ENCODE measurements at places on chromosomes 2 and 18.
A peak's percentile ranks its signal among the peaks of the same experiment; 100 is the strongest.

GRCh38 chr2:11420190-11420589 lies 45.8 kb downstream of the E2F6 start:
- DNase-seq, result peak; percentile 30

GRCh38 chr2:179749210-179749609 lies 112.2 kb downstream of the ZNF385B start:
- DNase-seq, result peak; percentile 86

- DNase-seq, result no peak
Measured at GRCh38 chr2:240553956-240554480, 3.8 kb downstream of the ANKMY1 start.

- no peak for DNase-seq
Measured at GRCh38 chr2:134035605-134036370, 218.1 kb upstream of the MGAT5 start.

DNA sequence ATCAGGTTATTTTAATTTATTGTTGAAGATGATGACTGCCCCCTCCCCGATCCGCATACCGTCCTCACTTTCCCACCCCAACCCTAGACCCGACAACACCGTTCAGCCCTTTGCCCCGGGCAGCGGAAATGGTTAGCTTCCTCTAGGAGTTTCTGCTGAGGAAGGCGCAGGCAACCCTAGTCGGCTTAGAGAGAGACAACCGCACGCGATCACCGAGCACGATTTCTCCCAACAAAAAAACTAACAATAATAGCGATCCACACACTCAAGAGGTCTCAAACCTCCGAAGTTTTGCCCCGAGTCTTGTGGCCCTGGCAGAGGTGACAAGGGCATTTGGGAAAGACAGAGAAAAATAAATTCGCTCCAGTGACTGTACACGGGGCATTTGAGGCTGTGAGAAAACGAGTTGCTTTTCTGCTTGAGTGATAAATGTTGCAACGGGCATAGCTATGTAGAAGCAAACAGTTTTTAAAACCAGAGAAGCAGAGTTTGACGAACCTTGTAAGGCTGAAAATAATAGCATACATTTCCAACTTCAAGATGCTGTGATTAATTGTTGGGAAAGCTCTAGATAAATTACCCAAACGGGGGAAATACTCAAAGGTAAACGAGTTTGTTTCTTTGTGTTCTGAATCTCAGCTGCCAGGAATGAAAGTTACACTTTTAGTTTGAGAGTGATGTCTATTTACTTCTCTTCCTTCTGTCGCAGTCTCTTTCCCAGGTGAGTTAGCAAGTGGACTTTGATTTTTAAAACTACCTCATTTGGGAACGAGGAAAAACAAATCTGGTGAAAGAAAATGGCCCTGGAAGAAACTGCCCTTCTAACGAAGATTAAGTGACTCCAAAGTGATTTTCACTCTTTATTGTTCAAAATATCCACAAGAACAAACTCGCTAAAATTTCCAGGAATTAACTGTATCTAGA lies 11.0 kb upstream of the SIX3 start:
- no peak for DNase-seq
